Left kidney (tissue), 8 donors: ENCODE measurements at places on chromosomes 5 and 9. TPM values are rescaled to one million over a fixed set of nuclear protein-coding genes. Genes with fewer than 3 reads are reported as not detected.
A peak's percentile ranks its signal among the peaks of the same experiment; 100 is the strongest.

Gene DRD1
- polyA plus RNA-seq: not detected

DNA sequence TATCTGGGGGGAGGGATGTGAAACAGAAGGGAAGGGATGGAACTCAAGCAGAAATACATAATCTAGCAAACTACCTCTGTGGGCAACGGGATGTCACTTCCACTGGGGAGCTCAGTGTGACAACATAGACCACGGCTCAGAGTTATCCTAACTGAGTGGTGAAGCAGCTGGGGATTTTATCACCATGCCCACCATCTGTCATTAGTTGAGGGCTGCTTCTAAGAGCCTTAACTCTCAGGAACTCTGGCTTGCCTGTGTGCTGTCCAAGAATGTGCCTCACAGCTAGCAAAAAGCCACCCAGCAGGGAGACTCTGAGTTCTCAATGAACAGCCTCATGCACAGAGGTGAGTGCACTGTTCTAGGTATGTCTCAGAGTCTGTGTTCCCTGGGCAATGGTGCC lies 90.6 kb upstream of the CXCL14 start:
- no peak for DNase-seq

- DNase-seq: no peak
Observed at GRCh38 chr9:78539904-78540303, 243.0 kb downstream of the PSAT1 start.

DNA sequence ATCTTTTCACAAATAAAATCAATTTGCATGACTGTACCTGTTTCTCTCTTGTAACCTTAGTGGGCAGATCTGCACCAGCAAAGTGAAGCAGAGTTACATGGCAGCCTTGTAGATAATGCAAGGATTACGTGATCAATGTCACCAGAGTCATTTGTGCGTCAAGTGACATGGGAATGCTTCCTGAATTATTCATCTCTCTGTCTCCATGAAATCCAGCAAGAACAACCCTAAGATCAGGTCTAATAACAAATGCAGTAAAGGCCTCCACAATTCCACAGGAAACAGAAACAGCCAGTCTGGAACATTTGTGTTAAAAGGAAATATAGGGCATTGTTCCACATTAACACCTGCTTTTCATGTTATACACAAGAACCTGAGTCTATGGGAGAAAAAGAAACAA lies 7.8 kb downstream of the GZMA start:
- no peak for DNase-seq

- DNase-seq: no peak
Observed at GRCh38 chr5:68114378-68115040, 101.0 kb upstream of the PIK3R1 start.

GRCh38 chr9:77848897-77849296 lies 182.7 kb downstream of the GNAQ start:
- DNase-seq: no peak

- no peak for DNase-seq
Observed at GRCh38 chr5:120098902-120099535, 365.1 kb upstream of the PRR16 start.

GRCh38 chr5:37391591-37391990 lies 12.5 kb downstream of the WDR70 start:
- no peak for DNase-seq

Gene NUTM2G
- 1.1 TPM for polyA plus RNA-seq

- no peak for DNase-seq
Observed at GRCh38 chr9:133869674-133870405, 122.3 kb downstream of the VAV2 start.

- no peak for DNase-seq
Observed at GRCh38 chr5:58827463-58827862, 244.6 kb downstream of the RAB3C start.

DNA sequence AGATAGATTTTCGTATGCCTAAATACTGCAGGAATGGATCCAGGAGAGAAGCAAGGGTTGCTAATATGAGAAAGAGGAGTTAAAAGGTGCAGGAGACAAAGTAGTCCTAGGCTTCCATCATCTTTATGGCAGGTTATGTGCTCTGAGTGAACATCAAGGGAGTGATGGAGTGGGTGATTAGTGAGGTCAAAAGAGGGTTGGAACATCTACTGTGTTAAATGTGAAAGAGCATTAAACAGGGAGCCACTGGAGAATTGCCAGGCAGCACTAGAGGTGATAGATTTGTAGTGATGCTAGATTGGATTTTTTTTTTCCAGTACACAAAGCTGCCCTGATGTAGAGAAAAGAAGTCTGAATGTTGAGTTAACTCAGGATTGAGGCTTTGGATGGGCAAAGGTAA lies 199.3 kb downstream of the NMUR2 start:
- DNase-seq: no peak

Gene LOX
- 40.5 TPM for polyA plus RNA-seq

GRCh38 chr9:125942125-125942524 lies 195.0 kb downstream of the PBX3 start:
- no peak for DNase-seq

GRCh38 chr5:43839218-43839617 lies 236.2 kb downstream of the NNT start:
- DNase-seq: no peak

Gene F12
- 14.6 TPM for polyA plus RNA-seq

GRCh38 chr9:109098171-109098959 lies 21.4 kb downstream of the TMEM245 start:
- no peak for DNase-seq

GRCh38 chr5:57577432-57578175 lies 95.0 kb upstream of the ACTBL2 start:
- DNase-seq: no peak

DNA sequence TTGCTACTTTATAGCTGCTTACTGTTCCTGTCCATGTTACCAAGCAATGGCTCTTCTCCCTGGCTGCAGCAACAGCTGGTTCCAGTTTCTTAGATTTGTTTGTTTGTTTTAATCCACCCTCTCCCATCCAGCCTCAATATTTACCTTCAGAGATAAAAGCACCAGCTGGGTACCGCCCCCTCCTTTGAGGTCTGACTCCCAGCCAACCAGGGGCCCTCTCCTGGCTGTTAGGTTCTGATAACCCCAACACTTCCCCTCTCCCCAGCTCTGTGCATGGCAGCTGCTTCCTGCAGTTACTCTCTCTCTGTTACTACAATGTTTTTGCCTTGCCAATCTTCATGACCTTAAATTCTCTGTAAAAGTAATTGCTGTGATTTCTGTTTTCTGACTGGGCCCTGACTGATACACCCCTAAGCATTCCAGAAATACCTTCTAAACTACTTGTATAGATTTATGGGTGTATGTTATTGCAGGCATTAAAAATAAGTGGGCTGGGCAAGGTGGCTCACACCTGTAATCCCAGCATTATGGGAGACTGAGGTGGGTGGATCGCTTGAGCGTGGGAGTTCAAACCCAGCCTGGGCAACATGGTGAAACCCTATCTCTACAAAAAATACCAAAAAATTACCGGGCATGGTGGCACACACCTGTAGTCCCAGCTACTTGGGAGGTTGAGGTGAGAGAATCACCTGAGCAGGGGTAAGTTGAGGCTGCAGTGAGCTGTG lies 2.6 kb upstream of the GCNT1 start:
- DNase-seq: peak; percentile 61

Gene FOXD4L3
- polyA plus RNA-seq: not detected

Gene C9orf40
- polyA plus RNA-seq: 6.4 TPM

DNA sequence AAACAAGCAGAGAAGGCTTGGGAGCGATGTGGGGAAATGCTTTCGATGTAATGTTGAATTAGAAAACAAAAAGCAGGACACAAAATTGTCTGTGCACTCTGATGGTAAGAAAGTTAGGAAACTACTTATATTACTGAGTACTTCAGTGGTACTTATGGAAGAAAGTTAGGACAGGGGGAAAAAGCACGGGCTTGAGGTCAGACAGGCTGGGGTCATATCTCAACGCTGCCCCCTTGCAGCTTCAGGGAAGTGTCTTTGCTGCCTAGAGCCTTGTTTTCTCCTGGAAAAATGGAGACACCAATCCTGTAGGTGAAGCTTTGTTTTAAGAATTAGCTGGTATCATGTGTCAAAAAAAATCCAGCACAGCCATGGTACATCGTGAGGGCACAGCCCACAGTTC lies 23.0 kb downstream of the NEURL1B start:
- DNase-seq: no peak

DNA sequence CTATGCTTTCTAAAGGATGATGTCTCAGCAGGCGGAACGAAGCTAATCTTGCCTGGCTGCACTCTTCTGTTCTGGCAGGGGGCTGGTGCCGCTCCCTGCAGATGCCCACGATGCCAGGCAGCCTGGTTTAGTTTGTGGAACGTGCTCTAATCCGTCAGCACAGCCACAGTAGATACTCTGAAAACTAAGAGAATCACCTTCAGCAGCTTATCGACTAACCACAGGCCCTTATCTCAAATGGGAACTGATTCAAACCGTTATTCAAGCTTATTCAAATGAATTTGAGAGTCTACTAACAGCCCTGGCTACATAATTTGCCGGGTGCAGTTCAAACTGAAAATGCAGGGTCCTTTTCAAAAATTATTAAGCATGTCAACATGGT lies 246.6 kb upstream of the ANKRD55 start:
- DNase-seq: no peak

GRCh38 chr5:766666-767431 lies 17.7 kb downstream of the ZDHHC11B start:
- DNase-seq: no peak

DNA sequence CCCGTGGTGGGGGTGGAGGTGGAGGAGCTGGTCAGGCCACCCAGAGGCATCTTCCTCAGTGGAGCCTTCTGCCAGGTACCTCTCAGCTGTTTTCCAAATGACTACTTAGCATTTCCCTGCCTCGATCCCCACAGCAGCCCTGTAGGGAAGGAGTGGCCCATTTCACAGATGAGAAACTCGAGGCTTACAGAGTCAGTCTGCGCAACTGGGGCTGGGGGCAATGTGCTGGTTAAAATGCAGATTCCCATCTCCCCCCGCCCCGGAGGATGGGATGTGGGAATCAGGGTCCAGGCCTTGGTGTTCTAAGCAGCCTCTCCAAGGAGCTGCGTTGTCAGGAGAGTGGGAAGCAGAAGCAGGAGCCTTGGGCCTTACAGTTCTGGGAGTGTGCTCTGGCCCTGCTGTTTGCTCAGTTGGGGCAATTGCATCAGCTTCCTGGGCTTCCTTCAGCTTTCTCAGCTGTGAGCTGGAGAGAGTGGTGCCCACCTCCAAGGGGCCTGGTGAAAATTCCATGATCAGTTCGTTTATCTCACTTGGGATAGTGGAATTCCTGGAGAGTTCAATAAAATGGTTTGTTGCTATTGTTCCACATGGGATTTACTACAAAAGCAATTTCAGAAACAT lies 19.4 kb downstream of the ERGIC1 start:
- no peak for DNase-seq

GRCh38 chr5:37604290-37604689 lies 225.2 kb downstream of the WDR70 start:
- DNase-seq: no peak

DNA sequence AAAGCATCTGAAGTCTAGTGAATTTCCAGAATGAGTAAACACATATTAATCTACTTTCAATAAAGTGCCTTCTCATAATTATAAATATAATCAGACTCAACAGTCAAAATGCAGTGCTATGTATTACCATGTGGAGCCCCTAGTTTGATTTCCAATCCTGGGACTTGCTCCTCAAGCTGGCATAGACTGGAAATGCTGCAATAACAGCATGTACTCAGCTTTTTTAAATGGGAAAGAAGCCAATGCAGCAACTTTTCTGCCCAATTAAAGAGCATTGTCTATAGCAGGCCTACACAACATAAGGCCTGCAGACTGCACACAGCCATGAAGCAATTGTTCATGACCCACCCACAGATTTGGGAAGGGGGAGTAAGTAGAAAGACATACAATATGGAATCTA lies 103.2 kb downstream of the NR2F1-AS1 start:
- no peak for DNase-seq

Gene ADAMTS12
- polyA plus RNA-seq: 18.3 TPM

GRCh38 chr9:116355153-116355921 lies 201.7 kb downstream of the PAPPA start:
- no peak for DNase-seq

- DNase-seq: no peak
Observed at GRCh38 chr5:93249651-93250289, 331.2 kb downstream of the NR2F1-AS1 start.

DNA sequence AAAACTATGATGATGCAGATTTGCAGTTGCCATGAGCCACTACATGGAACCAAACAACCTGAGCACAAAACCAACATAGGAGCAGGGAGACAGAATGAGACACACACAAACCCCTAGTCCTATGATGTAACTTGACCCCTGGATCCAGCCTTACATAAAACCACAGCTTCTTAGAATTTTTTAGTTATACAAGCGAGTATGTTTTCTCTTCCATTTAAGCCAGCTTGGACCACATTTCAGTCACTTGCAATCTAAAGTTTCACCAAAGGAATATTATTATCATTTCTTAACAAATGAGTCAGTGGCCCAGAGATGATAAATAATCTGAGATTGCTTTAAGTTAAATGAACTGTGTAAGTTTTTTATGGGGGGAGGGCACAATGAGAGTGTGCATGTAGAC lies 6.8 kb downstream of the SPOCK1 start:
- DNase-seq: no peak

Gene SLC25A2
- 0.23 TPM for polyA plus RNA-seq

- no peak for DNase-seq
Observed at GRCh38 chr5:88765171-88765570, 117.8 kb downstream of the MEF2C start.

- DNase-seq: no peak
Observed at GRCh38 chr9:76161106-76161505, 233.1 kb downstream of the RFK start.

- peak; percentile 1 for DNase-seq
Observed at GRCh38 chr5:109529520-109529919, 119.7 kb upstream of the PJA2 start.

DNA sequence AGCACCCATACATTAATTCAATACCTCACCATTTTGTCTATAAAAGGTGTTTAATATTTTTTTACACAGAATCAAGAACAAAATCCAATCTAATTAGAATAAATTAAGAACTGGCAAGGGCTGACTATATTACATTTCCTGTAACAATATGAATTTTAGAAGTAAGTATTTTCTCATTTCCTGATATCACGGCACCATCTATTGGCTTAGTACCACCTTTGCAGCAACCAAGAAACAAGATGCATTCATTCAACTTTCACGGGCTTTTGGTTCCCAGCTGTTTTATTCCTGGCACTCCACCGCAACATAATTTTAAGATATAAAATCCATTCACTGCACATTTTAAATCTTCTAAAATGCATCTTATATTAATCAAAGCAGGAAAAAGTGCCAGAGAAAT lies 20.6 kb downstream of the PSMB7 start:
- DNase-seq: no peak

Gene TMEM232
- polyA plus RNA-seq: 7.3 TPM

DNA sequence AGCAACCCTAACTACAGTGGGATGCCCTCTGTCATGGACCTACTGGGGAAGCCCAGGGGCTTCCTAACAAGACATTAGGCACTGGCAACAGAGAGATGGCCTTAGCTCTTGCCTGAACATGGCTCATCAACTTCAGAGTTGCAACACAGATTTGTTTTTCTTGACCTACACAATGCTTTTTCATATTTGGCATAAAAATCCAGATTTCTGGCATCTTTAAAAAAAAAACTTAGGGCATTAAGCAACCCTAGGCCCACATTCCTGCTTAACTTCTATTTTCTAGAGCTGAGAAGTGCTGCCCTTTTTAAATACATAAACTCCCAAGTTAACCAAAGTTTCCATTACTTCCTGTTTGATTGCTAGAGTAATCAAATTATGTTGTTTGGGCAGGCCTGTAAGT lies 8.0 kb downstream of the GRIA1 start:
- no peak for DNase-seq

- no peak for DNase-seq
Observed at GRCh38 chr5:72394688-72395087, 74.5 kb downstream of the PTCD2 start.

Gene SOX30
- 0.50 TPM for polyA plus RNA-seq

Gene YTHDC2
- polyA plus RNA-seq: 53.4 TPM

- DNase-seq: no peak
Observed at GRCh38 chr5:159695741-159696294, 220.5 kb upstream of the ADRA1B start.

GRCh38 chr5:54443270-54443669 lies 12.2 kb upstream of the HSPB3 start:
- no peak for DNase-seq
